GM13976 (cell line): ENCODE measurements at places on chromosomes 6 and 20.
A peak's percentile ranks its signal among the peaks of the same experiment; 100 is the strongest.

DNA sequence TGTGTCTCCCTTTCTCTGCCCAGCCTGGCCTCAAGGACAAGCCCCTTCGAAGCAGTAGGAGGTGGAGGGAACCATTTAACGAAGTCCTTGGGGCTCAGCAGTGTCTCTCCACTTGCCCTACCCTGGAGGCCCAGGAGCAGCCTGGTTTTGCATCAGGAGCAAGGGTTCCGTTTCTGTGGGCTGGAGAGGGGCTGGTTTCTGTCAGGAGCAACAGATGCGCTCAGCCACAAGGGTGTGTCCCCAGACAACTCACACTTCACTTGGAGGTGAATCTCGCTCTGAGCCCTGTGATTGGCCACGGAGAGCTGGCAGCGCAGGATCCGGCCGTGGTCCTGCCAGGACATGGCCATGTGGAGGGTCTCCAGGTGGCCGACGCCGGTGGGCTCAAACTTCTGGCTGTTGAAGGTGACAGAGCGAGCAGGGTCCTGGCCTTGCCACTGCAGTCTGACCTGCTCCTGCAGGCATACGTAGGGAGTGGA is 6.9 kb downstream of the SIGLEC1 start:
- DNase-seq, result no peak

DNA sequence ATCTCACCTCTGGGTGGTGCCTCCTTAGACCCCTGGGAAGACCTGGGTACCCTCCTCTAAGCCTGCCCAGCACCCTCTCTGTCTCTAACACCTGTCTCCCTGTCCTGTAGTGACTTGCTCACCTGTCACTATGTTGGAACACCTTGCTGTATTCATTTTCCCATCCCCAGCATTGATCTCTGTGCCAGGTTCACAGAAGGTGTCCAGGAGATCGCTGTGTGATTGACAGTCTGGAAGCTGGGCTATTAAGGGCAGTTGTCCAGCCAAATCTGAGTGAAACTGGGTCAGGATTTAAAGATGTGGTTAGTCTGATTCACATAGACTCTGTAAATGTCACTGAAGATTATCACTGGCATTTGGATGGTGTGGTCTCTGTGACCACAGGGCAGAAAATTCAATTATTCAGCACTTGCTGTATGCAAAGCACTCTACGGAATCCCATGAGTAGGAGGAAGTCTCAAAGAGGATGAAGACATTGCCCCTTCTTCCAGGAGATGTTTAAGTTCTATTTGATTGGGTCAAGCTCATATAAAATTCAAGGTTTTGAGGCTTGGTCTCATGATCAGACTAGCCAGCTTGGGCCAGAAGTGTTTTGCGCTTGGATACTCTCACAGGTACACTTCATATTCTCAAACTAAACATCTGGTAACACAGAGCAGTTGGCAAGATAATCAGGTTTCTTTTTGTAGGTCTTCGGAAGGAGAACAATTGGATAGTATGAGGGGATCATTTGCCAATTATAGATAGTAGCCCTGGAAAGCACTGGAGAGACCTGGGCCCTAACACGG is 57.8 kb upstream of the TAGAP start:
- DNase-seq, result no peak

DNA sequence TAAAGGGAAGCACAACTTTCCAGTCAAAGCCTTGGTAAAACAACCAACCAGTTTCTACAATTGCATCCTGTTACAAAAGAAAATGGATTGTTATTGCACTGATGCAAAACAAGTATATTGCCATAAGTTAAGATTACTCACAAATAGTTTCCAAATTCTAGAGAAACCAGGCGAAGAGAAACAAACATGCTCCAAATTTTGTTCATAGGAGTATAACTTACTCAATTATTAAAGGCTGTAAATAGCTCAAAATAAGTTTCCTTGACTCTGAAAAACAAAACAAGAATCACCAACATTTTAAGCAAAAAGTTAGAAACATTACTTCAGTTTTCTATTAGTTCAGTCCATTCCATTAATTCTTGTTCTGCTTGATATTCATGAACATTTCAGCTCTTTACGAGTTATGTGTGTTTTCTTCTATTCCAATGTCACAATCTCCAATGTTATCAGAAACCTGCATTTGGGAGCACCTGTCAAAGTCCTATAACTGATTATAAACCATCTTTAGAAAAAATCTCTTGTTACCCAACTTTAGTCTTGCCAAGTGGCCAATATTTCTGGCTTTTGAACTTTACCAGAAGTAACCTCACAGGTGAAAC is 137.9 kb upstream of the THBS2 start:
- DNase-seq, result no peak

GRCh38 chr6:43669922-43670622 is 17.5 kb downstream of the MRPS18A start:
- peak; percentile 51 for DNase-seq

- no peak for DNase-seq
Observed at GRCh38 chr20:32354592-32355416, 3.3 kb upstream of the ASXL1 start.

- no peak for DNase-seq
Observed at GRCh38 chr6:38634518-38634917, 5.2 kb downstream of the BTBD9 start.

- DNase-seq, result no peak
Observed at GRCh38 chr6:17865243-17865642, 122.2 kb downstream of the KIF13A start.

GRCh38 chr20:35014537-35014936 is 58.9 kb downstream of the MYH7B start:
- DNase-seq, result no peak

GRCh38 chr6:29694637-29695036 is 13.7 kb upstream of the ZFP57 start:
- DNase-seq, result no peak

- no peak for DNase-seq
Observed at GRCh38 chr20:48339190-48339985, 488.4 kb downstream of the PREX1 start.
